ENCODE measurements at places on chromosomes 4 and X.

GRCh38 chrX:40101430-40101802 is 3.7 kb upstream of the BCOR start:
- no peak for DNase-seq

- no peak for DNase-seq
Observed at GRCh38 chr4:2995546-2996265, 32.3 kb downstream of the GRK4 start.

DNA sequence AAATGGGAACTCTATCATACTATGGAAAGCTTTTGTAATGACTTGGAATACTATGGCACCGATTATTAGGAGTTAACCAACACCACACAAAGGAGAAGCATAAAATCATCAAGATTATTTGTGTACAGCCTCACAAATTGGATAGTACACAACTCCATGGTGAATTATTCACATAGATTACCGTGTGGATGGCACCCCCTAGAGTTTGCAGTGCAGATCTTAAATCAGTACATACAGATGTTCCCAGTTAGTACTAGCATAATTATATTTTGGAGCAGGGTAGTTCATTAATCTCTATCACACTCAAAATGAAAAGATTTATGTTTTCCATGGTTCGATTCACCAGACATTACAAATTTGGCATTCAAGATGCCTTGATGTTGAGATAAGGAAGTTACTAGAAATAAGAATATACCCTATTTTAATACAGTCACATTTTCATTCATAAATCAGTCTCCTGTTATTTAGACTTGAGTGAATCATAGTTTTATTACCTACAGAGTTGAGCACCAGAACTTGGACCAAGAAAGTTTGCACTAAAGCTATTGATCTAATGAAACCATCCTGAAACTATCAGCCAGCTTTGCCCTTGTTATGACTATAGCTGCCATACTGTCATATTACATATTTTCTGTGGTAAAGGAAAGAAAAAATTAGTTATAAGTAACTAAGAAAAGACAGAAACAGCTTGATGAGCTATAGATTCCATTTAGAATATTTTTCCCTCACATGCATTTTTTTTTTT is 531.8 kb downstream of the GLUD2 start:
- DNase-seq: no peak

DNA sequence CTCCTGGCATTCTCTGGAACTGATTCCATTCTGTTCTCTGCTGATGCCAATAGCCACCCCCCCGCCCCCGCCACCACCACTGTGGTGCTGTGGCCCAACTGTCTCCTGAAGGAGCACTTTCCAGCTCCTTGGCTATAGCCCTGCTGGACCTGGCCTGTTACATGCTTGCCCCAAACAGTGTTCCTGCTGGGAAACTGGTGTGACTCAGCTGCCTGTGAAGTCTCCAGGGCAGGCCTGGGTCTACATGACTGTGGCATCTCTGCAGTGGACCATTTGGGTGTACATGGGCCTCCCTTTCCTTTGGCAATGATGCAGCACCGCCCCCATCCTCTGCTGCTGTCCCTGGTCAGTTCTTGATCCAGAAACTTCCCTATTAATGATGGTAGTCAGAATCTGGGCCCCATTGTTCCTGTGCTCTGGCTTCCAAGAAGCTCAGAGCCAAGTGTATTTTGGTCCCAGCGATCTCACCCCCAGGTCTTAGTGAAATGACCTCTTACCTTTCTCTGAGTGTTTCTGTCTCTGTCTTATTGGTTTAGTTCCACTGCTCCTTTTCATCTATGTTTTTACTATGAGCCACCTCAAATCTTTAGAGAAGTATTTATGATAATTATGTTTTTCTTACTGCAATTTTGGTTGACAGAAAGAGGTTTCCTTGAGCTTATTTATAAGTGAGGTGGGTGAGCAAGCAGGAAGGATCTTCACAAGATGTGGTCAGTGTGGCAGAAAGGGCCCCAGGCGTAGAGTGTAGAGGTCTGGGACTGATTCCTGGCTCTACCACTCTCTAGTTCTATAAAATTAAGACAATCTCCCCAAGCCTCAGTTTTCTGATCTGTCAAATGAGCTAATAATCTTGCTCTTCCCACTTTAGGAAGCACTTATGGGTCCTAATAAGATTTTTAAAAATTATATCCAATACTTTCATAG is 210.7 kb upstream of the EOLA2 start:
- DNase-seq: no peak

- no peak for DNase-seq
Observed at GRCh38 chrX:132119283-132119682, 8.5 kb downstream of the FRMD7 start.

GRCh38 chr4:48904101-48904500 is 2.5 kb downstream of the OCIAD2 start:
- no peak for DNase-seq

DNA sequence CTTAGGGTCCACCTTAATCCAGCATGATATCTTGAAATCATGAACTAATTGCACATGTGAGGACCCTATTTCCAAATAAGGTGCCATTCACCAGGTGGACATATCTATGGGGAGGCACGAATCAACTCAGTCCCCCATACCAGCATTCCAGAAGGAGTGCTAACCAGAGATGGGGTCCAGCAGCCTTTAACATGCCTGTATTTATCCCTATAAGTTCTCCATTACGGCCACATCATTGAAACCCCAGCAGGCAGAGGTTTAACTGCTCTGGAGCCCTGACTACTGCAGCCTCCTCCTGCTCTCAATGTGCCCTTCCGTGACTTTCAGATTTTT is 3.2 kb upstream of the ASMTL start:
- no peak for DNase-seq

GRCh38 chrX:26442340-26442739 is 226.4 kb downstream of the MAGEB5 start:
- DNase-seq: no peak

- DNase-seq: no peak
Observed at GRCh38 chr4:174069848-174070330, 213.6 kb downstream of the FBXO8 start.

- DNase-seq: no peak
Observed at GRCh38 chrX:133018229-133018628, 59.8 kb upstream of the HS6ST2 start.

DNA sequence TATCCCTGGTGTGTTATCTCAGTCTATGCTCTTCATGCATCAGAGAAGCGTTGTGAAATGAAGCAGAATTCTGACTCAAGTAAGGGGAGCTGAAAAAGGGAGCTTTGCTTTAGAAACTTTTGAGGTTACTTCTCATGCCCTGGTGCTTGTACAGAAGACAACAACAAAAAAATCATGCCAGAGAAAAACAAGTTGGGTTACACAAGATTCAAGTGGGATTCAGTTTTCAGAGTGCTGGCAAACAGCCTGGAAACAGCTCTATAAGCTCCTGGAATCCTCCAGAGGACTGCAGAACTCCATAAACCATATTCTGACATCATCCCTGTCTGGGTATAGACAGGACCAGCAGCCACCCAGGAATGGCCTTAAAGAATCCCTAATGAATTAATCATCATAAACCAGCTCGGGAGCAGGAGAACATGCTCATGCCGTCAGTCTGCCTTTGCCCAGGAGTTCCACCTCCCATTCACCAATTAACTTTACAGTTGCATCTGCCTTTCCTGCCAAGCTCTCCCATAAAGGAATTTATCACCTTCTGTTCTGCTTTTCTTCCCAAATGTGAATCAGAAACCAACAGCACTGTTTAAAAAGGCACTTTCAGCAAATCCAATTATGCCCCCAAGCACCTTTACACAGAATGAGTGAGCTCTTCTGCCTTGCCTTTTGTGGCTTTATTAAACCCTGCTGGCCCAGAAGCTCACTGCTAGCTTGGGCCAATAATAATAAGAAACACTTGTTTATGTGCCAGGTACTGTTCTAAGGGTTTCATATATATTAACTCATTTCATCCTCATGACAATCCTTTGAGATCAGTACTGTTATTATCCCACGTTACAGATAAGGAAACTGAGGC is 54.5 kb upstream of the FBXW7 start:
- no peak for DNase-seq

- no peak for DNase-seq
Observed at GRCh38 chr4:182931691-182932345, 14.6 kb upstream of the DCTD start.

DNA sequence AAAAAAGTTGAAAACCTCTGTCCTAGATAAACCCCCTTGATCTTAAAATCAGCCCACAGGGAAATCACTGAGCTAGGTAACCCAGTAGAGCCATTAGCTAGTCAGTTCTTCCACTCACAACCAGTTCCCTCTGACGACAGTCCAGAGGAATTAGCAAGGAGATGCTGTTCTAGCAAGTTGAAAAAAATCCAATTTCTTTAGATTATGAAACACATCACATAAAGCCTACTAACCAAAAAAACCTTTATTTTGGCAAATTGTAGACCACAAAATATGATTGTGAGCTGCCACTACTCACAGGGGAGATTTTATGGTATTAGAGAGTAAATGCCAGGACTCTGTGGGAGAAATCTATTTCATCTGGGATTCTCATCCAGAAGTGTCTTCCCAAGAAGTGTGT is 22.6 kb downstream of the ADAMTS3 start:
- no peak for DNase-seq

- no peak for DNase-seq
Observed at GRCh38 chr4:102529977-102530376, 28.8 kb downstream of the NFKB1 start.

GRCh38 chrX:136262243-136262642 is 11.0 kb upstream of the MAP7D3 start:
- no peak for DNase-seq

- DNase-seq: no peak
Observed at GRCh38 chr4:173932701-173933100, 350.8 kb downstream of the FBXO8 start.

DNA sequence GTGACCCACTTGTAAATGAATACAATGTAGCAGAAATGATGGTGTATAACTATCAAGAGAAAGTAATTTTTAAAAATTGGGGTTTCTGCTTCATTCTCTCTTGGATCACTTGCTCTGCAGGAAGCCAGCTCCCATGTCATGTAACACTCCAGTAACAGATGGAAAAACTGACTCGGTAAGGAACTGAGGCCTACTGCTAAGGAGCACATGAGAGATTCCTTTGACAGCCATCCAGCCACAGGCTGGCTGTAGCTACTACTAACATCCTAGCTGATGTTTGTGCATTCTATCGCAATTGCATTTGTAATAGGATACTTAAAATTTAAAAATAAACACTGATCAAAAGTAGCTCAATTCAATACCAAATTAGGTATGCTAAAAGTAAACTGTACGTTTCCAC is 102.3 kb upstream of the MAB21L2 start:
- DNase-seq: no peak

DNA sequence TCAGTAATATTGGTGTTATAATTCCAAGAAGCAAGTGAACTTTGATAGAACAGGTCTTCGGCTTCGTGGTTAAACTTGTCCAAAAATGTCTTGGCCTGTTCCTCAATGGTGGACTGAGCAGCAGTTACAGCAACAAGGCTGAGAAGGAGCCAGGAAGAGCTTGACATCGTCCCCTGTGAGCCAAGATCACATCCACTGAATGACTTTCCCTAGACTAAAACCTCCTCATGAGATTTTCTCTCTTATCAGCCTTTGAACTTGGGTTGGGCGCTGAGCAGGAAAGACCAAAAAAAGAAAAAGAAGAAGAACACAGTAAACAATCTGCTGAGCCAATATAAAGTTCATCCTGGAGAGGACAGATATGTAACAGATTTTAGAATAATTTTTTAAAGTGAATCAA is at the start of gene ACE2:
Gene ACE2, minus strand, starts transcription at position 216 of the 400 bp plus-strand sequence. Its CDS starts 49 bp downstream, at position 167.
- no peak for DNase-seq

DNA sequence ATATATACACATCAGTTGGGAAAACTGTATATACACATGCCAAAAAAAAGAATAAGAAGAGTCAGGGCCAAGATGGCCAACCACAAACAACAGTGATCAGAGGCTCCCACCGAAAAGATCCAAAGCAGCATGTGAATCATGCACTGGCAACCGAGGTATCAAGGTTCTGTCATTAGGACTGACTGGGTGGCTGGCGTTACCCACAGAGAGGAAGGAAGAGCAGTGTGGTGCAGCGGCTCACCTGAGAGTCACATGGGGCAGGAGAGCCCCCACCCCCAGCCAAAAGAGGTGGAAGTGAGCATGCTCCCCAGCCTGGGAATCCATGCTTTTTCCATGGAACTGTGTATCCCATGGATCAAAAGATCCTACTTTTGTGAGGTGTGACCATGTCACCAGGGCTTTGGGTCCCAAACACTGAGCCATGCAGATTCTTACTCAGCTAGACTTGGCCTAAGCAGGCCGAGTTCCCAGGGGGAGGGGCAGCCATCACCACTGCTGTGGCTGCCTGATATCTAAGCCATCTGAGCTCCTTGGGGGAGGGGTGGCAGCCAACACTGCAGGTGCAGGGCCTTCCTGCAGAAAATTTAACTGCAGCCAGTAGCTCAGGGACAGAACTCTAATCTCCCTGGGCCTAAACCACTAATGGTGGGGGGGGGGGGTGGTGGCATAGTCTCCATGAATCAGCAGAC is 52.8 kb downstream of the P2RY10 start:
- no peak for DNase-seq

Measured in T-cell (primary cell).